ENCODE measurements at places on chromosomes 2 and 18.

DNA sequence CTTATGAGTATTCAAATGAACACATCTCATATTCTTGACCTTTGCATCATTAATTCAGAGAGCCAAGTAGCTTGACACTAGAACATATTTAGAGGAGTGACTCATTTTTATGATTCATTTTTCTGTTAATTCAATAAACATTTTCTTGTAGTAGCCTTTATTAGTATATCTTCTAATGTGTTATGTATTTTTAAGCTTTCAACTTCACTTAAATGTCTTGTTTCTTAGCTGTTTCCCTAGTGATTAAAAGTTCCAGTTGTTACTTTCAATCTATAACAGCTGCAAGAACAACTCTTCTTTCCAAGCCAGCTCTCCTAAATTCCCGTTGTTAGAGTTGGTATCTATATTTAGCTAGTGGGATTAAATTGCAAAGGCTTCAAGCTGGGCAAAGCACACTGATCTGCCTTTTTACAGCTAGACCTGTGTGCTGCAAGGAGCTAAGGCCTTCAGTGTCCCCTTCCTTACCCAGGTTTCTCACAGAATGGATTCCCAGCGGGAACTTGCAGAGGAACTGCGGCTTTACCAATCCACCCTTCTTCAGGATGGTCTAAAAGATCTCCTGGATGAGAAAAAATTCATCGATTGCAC is at the start of gene KLHL41:
KLHL41 (plus strand) TSS at position 405 of the 588 bp plus-strand sequence; CDS start at position 482, 77 bp downstream.
- no peak for DNase-seq

DNA sequence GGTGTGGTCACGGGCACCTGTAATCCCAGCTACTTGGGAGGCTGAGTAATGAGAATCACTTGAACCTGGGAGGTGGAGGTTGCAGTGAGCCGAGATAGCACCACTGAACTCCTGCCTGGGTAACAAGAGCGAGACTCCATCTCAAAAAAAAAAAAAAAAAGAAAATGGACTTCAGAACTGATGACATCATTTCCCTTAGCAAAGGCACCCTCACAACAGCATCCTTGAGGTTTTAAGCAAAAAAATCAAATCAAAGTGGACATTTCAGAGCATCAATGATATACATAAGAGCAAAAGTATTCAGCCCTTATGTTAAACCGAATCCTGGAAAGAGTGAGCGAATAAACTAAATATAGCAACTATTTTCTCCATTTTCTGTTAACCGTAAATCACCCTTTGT is 45.3 kb downstream of the EPB41L3 start:
- DNase-seq, result no peak

DNA sequence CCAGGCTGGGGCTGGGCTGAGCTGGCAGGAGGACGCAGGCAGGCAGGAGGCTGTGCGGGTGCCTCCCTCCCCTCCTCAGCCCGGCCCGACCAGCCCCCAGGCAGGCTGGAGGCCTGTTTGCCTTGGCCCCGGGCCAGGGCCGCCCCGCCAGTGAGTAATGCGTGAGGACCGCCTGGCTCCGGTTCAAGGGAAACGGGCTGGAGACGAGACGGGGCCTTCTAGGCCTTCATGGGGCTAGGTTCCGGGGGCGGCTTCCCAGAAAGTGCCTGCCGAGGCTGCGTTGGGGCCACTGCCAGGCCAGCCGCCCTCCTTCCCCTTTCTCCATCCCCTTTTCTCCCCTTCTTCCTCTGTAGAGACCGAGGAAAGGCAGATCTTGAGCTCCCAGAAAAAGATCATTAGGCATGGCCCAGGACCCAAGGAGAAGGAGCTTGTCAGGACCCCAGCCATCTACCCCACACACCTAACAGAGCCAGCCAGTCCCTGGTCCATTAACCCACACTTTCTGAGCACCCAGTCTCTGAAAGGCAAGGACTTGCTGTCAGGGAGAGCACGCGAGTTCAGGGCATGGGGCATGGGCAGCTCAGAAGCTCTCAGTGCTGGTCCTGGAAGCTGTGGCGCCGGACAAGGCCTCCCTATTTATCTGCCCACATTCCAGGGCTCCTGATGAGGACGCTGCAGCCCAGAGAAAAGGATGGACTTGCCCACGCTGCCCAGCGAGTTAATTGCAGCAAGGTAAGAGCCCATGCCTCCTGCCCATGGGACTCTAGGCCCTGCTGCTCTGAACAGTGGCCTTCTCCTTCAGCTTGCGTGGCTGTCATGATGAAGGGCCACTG is 48.5 kb downstream of the SMAD7 start:
- DNase-seq, result no peak

DNA sequence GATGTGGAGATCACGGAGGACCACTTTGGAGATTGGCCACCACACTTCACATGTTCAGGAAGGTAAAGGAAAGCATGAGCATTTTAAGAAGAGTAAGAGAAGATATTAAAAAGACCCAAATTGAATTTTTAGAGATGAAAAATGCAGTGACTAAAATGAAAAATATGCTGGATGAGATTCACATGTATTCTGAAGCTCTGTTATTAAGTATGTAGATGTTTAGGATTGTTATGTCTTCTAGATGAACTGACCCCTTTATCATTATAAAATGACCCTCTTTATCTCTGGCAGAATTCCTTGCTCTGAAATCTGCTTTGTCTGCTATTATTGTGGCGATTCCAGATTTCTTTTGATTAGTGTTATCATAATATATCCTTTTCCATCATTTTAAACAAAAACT is 36.0 kb upstream of the DYNC2LI1 start:
- DNase-seq, result no peak

DNA sequence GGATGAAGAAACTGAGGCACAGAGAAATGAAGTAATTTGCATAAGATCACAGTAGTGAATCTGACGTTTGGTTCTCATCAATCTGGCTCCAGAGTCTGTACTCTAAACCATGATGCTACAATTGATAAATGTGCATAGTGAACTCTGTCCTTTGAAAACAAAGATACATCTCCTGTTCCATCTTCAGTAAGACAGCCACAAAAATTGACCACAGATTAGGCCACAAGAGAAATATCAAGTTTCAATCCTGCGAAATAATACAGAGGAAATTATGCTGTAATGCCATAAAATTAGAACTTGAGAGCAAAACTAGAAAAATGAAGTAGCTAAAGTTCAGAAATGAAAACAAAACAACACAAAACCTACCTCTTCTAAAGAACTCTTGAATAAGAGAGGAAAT is 28.4 kb downstream of the FAM98A start:
- no peak for DNase-seq

DNA sequence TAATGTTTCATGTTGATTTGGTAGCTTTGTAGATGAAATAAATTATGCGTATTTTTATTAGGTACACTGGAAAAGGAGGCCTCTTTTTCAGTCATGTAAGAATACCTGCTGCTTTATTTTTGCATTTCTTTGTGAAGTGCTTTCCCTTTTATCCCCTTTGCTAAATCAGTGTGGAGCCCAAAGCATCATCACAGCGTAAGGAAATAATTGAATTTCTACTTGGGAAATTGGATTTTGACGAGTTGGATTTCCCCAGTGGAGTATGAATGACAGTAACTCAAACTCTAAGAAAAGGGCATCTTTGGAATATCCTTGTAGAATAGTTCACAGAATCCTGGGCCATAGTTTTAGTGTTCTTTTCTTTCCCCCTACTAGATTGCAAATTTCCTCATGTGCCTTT is 97.2 kb downstream of the KCNJ3 start:
- no peak for DNase-seq

DNA sequence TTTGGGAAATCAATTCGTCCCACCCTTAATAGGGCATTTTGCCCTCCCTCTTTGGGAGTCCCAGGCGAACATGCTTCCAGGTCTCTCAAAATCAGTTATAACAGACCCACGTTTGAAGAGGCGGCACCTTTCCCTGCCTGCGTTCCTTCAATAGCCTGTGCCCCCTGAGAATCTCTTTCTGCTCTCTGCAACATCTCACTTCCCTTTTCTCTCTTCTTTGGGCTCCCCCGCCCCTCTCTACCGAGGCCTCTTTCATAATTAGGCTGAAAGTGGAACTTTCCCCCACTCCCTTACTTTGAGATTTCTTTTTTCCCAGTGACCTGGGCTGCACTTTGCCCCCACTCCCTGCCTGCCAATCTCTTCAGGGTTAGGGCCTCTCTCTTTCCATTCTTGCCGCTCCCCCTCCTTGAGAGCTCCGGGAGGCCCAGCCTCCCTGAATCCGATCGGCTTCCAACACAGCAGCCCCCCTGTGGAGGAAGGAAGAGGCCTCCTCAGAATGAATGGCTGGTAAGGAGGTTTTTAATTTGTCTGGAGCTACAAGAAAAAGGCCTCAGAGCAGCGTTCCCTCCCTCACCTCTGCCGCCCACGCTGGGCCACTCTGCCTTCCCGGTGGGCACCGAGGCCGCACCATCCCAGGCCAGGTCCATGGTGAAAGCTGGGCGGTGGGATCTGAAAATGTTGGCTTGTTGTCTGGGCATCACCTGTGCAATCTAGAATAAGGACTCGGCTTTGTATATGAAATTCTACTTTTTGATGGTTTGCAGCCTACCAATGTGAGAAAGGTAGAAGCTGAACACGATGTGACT is 162.6 kb upstream of the SIX3 start:
- no peak for DNase-seq

DNA sequence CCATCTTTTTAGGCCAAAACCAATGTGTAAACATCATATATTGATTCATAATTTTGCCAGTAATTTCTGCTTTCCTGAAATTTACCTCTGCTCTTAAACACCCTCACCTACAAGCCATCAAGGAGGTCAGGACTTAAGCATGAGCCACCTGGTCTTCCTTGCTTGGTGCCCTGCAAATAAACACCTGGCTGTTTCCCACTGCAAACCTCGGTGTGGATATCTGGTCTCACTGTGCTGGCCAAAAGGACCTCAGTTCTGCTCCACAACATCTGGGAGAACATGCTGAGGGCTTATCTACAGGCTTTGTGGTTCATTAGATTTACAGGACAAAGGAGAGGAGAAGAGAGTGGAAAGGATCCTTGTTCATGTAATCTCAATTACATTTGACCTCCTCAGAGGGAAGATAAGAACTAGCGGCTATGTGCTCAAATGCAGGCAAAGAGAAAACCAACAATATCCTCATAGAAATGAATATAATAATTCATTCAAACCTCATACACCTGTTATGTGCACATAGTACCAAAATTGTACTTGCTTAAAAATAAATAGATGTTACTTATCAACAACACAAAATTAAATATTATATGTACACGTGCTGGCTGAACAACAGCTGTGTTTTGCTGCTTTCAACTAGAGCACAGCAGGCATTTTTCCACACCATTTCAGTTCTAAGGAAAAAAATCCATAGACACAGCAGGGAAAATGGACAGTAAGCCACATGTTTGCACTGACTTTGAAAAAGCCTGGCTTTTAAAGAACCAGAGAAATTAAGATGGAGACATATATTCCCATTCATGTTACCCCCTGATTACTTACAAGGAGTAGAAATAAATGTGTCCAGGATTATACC is 465.1 kb downstream of the LPIN1 start:
- no peak for DNase-seq

DNA sequence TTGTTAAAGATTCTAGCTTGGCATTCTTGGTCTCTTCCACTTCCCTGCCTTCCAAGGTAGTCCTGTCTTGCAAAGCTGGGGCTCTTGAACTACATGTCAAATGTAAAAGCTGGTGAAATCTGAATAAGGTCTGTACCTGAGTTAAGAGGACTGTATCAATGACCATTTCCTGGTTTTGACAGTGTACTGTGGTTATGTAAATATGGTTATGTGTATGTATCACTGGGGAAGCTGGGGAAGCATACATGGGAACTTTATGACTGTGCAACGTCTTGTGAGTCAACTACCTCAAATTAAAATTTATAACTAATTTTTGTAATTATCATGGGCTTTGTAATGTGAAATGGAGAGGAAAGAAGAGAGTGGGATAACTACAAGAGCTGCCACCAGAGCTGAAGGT is 81.7 kb downstream of the COL4A4 start:
- DNase-seq, result no peak

GRCh38 chr18:57797209-57797651 is 5.9 kb downstream of the ATP8B1 start:
- DNase-seq, result no peak

DNA sequence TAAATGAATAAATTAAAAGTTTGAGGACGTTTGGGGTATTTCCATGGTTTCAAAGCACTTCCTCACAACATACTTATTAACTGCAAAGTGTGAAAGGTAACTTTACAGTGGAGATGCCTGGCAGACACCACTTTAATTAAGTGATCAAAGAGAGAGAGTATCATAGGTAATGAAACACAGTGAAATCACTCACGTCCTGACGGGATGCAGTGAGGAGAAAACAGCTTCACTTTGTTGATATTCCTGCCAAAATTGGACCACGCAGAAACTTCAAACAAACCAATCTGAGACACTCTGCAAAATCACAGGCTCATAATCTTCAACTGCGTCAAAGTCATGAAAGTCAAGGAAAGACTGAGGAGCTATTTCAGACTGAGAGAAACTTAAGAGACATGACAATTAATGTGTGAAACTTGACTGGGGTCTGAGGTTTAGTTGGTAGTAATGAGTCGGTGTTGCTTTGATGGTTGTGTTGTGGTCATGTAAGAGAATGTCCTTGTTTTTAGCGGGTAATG is 66.0 kb upstream of the ITGB6 start:
- no peak for DNase-seq

- no peak for DNase-seq
These were observed 109.6 kb upstream of the UNC80 start for GRCh38 chr2:209662021-209662420.

DNA sequence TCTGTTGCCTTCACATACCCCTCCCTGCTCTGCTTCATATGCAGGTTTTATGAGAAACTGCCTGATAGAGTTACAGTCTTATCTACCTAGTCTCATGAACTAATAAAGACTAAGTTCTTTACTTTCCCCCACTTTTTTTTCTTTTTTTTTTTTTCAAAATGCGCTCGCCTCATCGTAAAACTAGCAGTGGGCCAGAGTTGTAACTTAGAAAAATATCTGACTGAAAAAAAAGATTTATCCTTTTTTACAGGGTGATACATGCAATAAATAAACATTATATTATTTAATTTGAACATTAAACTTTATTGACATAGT is 52.9 kb upstream of the STAT1 start:
- DNase-seq, result no peak

DNA sequence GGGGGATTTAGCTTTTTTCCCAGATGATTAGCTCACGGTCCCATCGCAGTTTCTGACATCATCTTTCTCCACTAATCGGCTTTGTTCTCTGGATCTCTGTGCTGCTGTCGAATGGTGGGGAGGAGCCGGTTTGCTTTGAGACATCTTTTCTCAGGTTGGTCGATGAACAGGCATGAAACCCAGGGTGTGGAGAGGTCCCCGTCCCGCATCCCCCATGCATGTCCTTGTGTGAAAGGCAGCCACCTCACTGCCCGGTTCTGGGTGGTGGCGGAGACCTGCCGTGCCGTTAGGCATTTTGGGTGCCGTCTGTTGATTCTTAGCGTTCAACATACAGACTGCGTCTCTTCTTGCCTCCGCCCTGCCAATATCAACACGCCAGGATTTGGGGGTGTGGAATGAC is 57.8 kb downstream of the CTDP1 start:
- no peak for DNase-seq

Measured in stimulated activated CD4-positive, alpha-beta T cell treated with anti-CD3 and anti-CD28 coated beads, Interleukin-12 subunit alpha, Interleukin-12 subunit beta, amount 100 ng/mL, for 24 hours (primary cell).